Large intestine (tissue), 12 donors: ENCODE measurements at places on chromosomes 3 and 15.

DNA sequence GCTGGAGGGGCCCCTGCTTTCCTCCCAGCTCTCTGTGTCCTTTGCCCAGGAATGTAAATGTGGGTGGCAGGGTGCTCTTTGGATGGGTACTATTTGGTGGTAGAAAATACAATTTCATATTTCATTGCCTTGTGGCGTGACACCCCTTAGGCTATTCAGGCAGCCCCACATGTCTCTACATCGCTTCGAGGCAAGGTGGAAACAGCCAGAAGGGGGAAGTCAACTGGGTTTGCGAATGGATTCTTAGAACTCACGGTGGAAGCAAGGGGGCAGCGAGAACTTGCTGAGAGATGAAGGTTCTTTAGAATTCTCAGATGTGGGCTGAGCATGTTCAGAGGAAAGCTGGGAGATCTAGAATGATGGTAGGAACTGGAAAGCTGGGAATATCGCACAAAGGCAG lies 25.3 kb downstream of the PLA2G4D start:
- H3K4me3 ChIP-seq, result no peak overlapping the region
- no peaks in the 10 kb centered on the region for H3K36me3 ChIP-seq
- peaks cover 4% of the 10 kb centered on the region for H3K4me1 ChIP-seq
- H3K27me3 ChIP-seq, result no peaks in the 10 kb centered on the region

GRCh38 chr15:101187820-101188636 lies 63.8 kb downstream of the CHSY1 start:
- H3K27me3 ChIP-seq, result no peaks in the 10 kb centered on the region
- DNase-seq, result peak; percentile 49
- no peak overlapping the region for H3K4me3 ChIP-seq
- peaks cover 2% of the 10 kb centered on the region for H3K36me3 ChIP-seq
- no peaks in the 10 kb centered on the region for H3K4me1 ChIP-seq
- peak overlapping the region; percentile 32 for H3K27ac ChIP-seq

- H3K27me3 ChIP-seq, result no peaks in the 10 kb centered on the region
- no peak overlapping the region for H3K27ac ChIP-seq
- no peak overlapping the region for H3K4me3 ChIP-seq
- no peaks in the 10 kb centered on the region for H3K36me3 ChIP-seq
- DNase-seq, result peak; percentile 14
- no peaks in the 10 kb centered on the region for H3K4me1 ChIP-seq
Measured at GRCh38 chr3:153038779-153039178, 123.2 kb upstream of the RAP2B start.

DNA sequence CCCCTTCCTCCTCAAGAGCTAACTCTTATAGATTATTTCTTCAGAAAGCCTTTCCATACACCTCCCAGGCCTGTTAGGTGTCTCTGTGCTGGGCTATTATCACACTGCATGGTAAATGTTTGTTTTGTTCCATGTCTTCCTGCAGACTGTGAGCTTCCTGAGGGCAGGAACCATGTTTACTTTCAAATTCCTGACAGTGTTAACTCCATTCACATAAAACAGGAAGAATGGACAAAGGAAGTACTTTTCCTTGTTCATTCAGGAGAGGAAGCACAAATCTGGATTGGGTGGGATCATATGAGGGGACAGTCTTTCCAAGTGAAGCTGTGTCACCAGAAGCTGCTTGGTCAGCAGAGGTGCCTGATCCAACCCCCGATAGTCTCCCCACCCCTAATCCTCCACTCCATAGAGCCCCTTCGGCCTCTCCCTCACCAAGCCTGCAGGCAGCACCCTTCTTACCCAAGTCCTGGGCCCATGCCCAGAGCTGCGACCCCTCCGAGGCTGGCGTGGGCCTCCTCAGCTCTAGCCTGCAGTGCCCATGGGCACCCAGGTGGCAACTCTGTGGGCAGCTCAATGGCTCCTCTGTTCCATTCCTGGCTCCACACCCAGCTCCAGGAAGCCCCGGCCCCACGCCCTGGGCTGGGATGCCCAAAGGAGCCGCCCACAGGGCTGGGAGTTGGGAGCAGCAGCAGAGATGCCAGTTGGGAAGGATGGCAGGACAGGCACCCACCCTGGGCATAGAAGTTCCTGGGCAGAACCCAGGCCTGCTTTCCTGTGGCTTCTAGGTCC lies 6.9 kb downstream of the SHF start:
- H3K4me1 ChIP-seq, result peaks cover 10% of the 10 kb centered on the region
- peaks cover 6% of the 10 kb centered on the region for H3K36me3 ChIP-seq
- no peak for DNase-seq
- no peak overlapping the region for H3K27ac ChIP-seq
- no peak overlapping the region for H3K4me3 ChIP-seq
- no peaks in the 10 kb centered on the region for H3K27me3 ChIP-seq

GRCh38 chr3:194135516-194135805 lies 487 bp upstream of the HES1 start:
- H3K36me3 ChIP-seq, result peaks cover 9% of the 10 kb centered on the region
- H3K4me3 ChIP-seq, result peak overlapping the region; percentile 92

DNA sequence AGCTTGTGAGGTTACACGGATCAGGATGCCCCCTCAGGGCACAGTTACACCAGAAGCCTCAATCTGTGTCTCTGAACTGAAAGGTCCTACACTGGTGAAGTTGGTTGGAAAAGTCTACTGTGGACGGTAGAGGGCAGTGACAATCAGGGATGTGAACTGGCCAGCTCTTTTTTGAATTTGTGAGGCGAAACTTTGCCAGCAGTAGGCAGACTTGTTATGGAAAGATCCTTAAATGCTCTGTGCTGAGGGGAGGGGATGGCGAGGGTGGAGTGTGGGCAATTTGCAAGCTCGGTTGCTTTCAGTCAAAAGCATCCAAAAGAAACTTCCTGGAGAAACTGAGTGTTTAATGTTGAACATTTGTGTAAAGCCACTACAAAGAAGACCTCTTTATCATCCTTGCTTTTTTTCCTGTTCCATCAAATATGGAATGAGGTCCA lies 127.4 kb upstream of the ABHD17C start:
- H3K27ac ChIP-seq, result no peak overlapping the region
- H3K27me3 ChIP-seq, result no peaks in the 10 kb centered on the region
- DNase-seq, result peak; percentile 52
- H3K4me1 ChIP-seq, result no peaks in the 10 kb centered on the region

DNA sequence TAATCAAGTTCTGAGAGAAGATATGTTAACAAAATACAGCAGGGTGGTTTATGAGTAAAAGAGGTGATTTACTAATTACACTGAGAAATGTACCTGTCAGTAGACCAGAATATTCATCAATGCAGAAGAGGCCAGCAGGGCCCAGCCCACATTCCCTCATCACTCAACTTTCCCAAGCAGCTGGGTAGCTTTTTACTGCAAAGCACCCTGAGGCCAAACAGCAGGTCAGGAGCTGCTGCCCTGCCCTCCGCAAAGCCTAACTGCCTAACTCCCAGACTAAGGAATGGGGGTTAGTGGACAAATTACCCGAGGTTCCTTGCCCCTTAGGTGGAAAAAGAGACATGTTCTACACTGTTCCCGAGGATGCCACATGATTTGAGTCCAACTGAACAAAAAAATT lies 108.2 kb downstream of the TBL1XR1 start:
- H3K27ac ChIP-seq, result no peak overlapping the region
- H3K4me3 ChIP-seq, result no peak overlapping the region
- H3K27me3 ChIP-seq, result no peaks in the 10 kb centered on the region
- H3K4me1 ChIP-seq, result no peaks in the 10 kb centered on the region
- H3K36me3 ChIP-seq, result no peaks in the 10 kb centered on the region

- H3K27me3 ChIP-seq, result peaks cover 2% of the 10 kb centered on the region
- H3K4me3 ChIP-seq, result no peak overlapping the region
- H3K4me1 ChIP-seq, result no peaks in the 10 kb centered on the region
- peak; percentile 32 for DNase-seq
Measured at GRCh38 chr3:127037418-127037841, 54.5 kb downstream of the PLXNA1 start.

DNA sequence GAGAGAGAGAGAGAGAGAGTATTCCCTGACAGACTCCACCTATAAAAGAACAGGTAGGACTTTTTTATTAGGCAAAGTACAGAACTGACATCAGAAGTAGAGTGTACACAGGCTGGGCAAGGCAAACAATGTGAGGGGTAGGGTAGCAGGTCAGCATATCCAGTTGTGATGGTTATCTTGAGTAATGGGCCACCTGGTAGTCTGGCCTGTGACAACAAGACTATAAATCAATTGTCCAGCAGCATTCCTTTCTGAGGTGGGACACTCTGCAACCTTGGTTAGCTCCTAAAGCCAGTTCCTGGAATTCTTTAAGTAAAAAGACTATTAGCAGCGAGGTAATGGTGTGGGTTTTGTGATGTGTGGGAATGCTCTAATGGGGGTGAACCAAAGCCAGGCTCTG lies 14.9 kb upstream of the TMCC1 start:
- DNase-seq, result no peak
- no peaks in the 10 kb centered on the region for H3K36me3 ChIP-seq
- no peak overlapping the region for H3K27ac ChIP-seq
- H3K4me1 ChIP-seq, result no peaks in the 10 kb centered on the region

GRCh38 chr3:158728851-158729250 lies 3.4 kb downstream of the RARRES1 start:
- H3K4me1 ChIP-seq, result peaks cover 42% of the 10 kb centered on the region
- H3K4me3 ChIP-seq, result no peak overlapping the region
- no peak overlapping the region for H3K27ac ChIP-seq
- no peaks in the 10 kb centered on the region for H3K36me3 ChIP-seq
- no peaks in the 10 kb centered on the region for H3K27me3 ChIP-seq

DNA sequence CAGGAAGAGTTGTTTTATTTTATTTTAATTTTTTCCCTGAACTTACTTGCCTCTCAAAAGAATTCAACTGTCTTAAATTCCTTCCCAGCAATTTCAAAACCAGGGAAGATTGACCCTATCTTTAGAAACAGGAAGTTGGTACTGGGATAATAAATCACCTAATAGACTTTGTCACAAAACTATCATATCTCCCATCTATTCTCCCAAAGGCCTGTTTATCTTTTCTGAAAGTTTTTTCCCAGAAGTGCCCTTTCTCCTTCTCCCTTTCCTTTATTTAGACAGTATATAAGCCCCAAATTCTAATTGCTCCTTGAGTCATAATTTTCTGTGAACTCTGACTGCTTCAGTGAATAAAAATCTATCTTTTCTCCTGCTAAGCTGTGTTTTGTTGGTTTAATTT lies 2.9 kb upstream of the RNF7 start:
- H3K4me1 ChIP-seq, result peaks cover 5% of the 10 kb centered on the region
- H3K27me3 ChIP-seq, result no peaks in the 10 kb centered on the region
- no peak for DNase-seq
- H3K4me3 ChIP-seq, result no peak overlapping the region
- no peaks in the 10 kb centered on the region for H3K36me3 ChIP-seq
- H3K27ac ChIP-seq, result no peak overlapping the region

GRCh38 chr3:90052425-90052950 lies 945.1 kb downstream of the EPHA3 start:
- no peak for DNase-seq
- no peaks in the 10 kb centered on the region for H3K27me3 ChIP-seq
- no peak overlapping the region for H3K27ac ChIP-seq
- H3K36me3 ChIP-seq, result no peaks in the 10 kb centered on the region
- no peak overlapping the region for H3K4me3 ChIP-seq

GRCh38 chr3:45670991-45671390 lies 18.2 kb upstream of the SACM1L start:
- no peak for DNase-seq
- no peak overlapping the region for H3K27ac ChIP-seq
- no peaks in the 10 kb centered on the region for H3K27me3 ChIP-seq
- H3K4me3 ChIP-seq, result no peak overlapping the region

GRCh38 chr15:59366333-59367021 lies 6.2 kb downstream of the MYO1E start:
- no peak overlapping the region for H3K4me3 ChIP-seq
- peaks cover 4% of the 10 kb centered on the region for H3K36me3 ChIP-seq
- H3K27me3 ChIP-seq, result no peaks in the 10 kb centered on the region
- peak; percentile 46 for DNase-seq

- no peak overlapping the region for H3K4me3 ChIP-seq
- no peak overlapping the region for H3K27ac ChIP-seq
- no peaks in the 10 kb centered on the region for H3K36me3 ChIP-seq
- no peaks in the 10 kb centered on the region for H3K27me3 ChIP-seq
- DNase-seq, result no peak
Measured at GRCh38 chr3:30551266-30551665, 55.1 kb upstream of the TGFBR2 start.

DNA sequence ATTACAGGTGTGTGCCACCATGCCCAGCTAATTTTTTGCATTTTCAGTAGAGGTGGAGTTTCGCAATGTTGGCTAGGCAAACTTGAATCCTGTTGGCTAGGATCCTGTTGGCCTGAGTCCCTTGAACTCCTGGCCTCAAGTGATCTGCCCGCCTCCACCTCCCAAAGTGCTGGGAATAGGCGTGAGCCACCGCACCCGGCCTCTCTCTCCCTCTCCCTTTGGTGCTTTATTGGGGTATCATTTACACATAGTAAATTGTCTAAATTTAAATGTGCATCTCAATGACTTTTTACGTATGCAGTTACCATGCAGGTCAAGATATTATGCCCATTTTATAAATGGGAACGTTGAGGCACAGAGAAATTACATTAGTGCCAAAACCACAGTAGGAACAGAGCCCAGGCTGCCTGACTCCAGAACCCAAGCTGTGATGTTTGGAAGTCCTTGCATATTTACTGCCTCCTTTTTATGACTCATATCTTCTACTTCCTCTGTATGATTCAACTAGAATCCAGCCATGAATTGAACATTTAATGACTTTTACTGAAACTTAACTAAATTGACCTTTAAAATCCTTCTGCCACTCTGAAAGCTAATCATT lies 34.0 kb upstream of the RPP14 start:
- no peaks in the 10 kb centered on the region for H3K27me3 ChIP-seq
- H3K27ac ChIP-seq, result no peak overlapping the region
- H3K4me3 ChIP-seq, result no peak overlapping the region
- H3K36me3 ChIP-seq, result peaks cover 45% of the 10 kb centered on the region
- DNase-seq, result no peak
- H3K4me1 ChIP-seq, result no peaks in the 10 kb centered on the region

DNA sequence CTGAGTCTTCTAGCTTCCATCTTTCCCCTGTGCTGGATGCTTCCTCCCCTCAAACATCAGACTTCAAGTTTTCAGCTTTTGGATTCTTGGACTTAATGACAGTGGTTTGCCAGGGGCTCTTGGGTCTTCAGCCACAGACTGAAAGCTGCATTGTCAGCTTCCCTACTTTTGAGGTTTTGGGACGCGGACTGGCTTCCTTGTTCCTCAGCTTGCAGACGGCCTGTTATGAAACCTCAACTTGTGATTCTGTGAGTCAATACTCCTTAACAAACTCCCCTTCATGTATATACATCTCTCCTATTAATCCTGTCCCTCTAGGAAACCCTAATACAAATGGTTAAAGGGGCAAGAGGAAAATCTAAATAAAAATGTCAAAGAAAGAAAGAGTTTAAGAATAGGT lies 100.1 kb downstream of the ABI3BP start:
- H3K36me3 ChIP-seq, result no peaks in the 10 kb centered on the region
- no peak for DNase-seq
- H3K27ac ChIP-seq, result no peak overlapping the region
- H3K27me3 ChIP-seq, result no peaks in the 10 kb centered on the region
